ENCODE measurements at places on chromosomes 1 and 21. TPM values are rescaled to one million over a fixed set of nuclear protein-coding genes. Genes with fewer than 3 reads are reported as not detected.

Gene HCRTR1
- total RNA-seq: not detected

Gene CD52
- total RNA-seq: not detected

Gene MFAP2
- 16.9 TPM for total RNA-seq

Gene CFHR5
- total RNA-seq: not detected

Gene TIE1
- 0.17 TPM for total RNA-seq

Gene NEGR1
- total RNA-seq: 3.6 TPM

Gene CFH
- 128 TPM for total RNA-seq

Gene ACBD6
- total RNA-seq: 72.6 TPM

Gene FCGR3A
- not detected for total RNA-seq

Gene LEFTY1
- total RNA-seq: not detected

Gene ATG4C
- 9.7 TPM for total RNA-seq

Gene RCSD1
- 0.87 TPM for total RNA-seq

Gene LHX4
- total RNA-seq: not detected

Gene ANGEL2
- total RNA-seq: 68.7 TPM

Gene CDC14A
- 3.8 TPM for total RNA-seq

Gene IVNS1ABP
- total RNA-seq: 23.5 TPM

Gene SH3D21
- total RNA-seq: 4.7 TPM

Gene RNF207
- 6.8 TPM for total RNA-seq

Gene ANGPTL1
- total RNA-seq: 8.1 TPM

Gene A3GALT2
- total RNA-seq: not detected

Gene SLC44A5
- 0.15 TPM for total RNA-seq

Gene TSPAN1
- not detected for total RNA-seq

Gene DTL
- 1.3 TPM for total RNA-seq

Gene FALEC
- total RNA-seq: not detected

Measured in smooth muscle cell of trachea (primary cell).